ENCODE measurements at places on chromosomes 5 and 9.

DNA sequence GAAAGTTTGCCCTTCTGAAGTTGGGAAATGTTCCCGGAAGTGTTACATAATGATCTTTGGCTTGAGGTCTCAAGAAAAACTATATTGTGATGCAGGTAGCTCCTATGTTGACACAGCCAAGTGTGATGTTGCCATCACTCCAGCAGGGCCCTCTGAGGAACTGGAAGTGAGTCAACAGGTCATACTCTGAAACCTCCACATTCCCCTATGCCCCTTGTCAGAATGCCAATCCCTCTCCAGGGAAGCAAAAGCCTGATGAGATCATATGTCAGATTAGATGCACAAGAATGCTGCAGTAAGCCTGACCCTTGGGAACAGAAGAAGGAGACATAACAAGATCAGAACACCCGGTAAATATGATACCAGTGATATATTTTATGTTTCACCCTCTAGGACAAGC, 66.8 kb upstream of the ITGA2 start:
- no peak for DNase-seq

DNA sequence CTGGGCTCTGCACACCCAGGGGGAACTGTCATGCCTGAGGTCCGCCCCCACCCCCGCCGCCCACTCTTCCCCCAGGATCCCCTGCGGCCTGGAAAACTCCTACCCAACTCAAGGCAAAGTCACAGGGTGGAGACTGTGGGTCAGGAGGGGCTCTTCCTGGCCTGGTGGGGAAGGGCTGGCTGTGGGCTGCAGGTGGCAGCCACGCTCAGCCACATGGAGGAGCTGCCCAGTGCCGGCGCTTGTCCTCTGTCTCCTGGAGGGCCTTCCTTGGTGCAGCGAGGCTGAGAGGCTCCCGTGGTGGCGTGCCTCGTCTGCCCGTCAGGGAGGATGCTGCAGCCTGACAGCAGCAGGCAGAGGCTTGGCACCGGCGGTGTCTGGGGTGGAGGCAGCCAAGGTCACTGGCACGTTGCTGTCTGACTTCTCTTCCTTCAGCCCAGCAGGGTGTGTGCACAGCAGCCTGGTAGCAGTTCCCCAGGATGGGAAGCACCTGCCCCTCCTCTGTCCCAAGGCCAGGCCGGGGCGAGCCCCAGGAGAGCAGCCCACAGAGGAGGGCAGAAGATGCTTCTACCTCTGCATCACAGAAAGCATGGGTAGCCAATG, 78.1 kb downstream of the ADAMTS2 start:
- DNase-seq: no peak

GRCh38 chr5:96370976-96371375, 62.1 kb downstream of the PCSK1 start:
- no peak for DNase-seq

DNA sequence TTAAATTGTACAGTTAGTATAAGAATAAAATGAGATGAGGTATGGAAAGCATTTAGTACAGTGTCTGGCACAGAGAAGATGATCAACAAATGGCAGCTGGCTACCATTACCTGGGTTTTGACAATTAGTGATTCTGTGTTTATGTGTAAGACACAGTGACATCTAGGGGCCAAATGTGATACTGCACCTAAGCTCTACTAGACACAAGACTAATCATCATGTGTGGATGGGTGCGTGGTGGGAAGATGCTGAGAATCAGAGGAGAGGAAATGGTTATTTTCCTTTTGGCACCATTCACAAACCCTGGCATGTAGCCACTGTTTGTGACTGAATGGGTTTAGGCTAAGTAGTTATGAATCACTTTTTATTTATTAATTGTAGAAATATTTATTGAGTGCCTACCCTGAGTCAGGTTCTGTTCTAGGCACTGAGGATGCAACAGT, 109.8 kb upstream of the TBC1D2 start:
- DNase-seq: no peak

DNA sequence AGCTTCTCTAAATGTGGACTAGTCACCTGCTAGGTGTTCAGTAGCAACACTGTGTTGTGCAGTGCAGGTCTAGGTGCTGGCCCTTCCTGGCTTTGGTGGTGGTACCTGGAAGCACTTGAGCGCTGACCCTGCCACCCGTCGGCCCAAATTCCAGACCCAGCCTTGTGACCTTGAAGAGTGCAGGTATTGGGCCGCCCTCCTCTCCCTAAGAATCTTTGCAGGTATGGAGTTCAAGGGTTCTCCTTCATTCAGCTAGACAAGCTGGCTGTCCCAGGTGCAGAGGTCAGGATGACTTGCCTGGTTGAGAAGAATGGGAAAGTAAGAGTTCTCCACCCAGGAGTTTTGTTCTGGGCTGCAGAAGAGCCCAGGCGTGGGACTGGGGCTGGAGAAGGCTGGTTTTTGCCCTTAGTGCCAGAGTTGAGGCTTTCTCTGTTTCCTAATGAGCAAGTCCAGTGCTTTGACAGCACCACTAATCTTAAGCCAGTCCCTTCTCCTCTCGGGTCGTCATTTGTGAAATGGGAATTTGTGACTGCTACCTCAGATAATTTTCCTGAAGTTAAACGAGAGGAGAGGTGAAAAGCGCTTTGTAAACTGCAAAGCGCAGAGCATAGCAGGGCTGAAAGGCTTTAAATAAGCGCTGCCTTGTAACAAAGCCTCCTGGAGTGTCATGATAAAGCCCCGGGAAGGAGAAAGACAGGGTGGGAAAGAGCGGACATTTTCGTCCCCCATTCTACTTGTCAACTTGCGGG, 4.0 kb downstream of the FOXE1 start:
- no peak for DNase-seq

DNA sequence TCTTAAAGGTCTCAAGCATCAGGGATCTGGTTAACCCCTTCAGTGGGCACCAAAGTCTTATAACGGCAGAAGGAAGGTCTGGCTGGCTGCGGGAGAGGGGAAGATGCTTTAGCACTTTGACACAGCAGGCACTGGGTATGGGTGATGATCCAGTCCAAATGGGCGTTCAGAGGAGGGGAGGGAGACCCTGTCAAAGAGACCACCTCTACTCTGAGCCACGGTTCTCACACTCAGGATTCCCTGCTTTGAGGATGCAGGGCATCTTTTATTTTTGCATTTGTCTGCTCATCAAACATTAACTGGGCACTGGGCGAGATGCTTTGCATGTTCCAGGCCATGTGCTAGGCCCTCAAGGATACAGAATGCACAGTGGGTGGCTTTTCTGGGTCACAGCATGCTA, 204.0 kb downstream of the DAB2IP start:
- no peak for DNase-seq

DNA sequence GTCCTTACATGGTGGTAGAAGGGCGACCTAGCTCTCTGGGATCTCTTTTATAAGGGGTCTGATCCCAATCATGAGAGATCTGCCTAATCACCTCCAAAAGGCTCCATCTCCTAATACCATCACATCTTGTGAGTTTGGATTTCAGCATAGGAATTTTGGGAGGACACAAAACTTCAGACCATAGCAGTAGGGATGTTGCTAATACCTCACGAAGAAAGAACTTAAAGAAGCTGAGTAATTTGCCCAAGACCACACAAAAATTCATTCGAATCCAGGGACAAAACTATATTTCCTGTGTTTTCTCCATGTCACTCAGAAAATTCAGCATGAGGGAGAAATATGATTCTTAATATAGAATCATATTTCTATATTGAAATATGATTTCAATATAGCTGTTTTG, 32.7 kb downstream of the MTAP start:
- no peak for DNase-seq

GRCh38 chr5:159641371-159642039, 274.8 kb upstream of the ADRA1B start:
- DNase-seq: no peak

DNA sequence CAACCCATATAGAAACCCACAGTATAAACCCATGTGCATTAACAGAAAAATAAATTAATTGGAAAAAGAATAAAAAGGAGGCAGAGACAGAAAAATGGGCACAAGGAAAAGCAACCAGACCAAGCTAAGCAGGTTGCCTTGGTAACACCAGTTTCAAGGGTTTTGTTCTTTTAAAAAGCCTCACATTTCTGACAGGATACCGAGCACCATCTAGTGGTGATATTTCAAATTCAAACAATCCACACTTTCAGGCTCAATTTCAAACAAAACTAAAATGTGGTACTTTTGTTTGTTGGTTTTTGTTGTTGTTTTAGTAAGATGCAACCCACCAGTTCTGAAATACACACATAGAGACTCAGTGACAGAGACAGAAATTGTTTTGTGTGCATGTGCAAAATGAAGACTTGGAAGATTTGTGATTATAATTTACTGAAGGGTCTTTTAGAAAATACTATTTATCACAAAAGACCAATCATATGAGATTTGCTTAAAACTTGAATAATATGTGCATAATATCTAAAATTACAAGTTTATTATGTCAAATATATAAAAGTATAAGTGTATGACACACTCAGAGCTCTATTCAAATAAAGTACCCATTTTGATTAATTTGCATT, 318.2 kb downstream of the SLCO4C1 start:
- peak; percentile 14 for DNase-seq

All from nephron progenitor cell (in vitro differentiated cells).